Stimulated activated memory B cell treated with anti-CD40 and anti-IgM and Interleukin-4, amounts not matched to agents 10 μg/mL and 1 μg/mL and 100 μg/mL, for 72 hours (primary cell): ENCODE measurements at places on chromosomes 2 and 18.

DNA sequence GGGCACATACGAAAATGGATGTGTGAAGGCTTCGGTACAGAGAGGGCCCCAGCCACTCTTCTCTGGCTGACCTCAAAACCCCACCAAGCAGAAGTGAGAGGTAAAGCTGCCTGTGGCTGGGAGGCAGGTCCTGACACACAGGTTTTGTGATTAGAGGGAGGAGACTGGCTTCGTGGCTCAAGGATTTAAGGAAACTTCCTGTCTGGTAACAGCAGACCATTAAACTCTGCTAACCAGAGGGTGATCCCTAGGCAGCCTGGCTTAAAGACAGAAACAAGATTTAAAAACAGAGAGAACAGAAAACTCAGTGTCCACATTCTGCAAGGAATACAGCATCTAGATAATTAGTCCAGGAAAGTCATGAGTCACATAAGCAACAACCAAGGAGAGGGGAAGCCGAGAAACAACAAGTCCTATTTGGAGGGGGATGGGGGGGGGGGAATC, 101.9 kb downstream of the NFATC1 start:
- peak; percentile 94 for ATAC-seq

DNA sequence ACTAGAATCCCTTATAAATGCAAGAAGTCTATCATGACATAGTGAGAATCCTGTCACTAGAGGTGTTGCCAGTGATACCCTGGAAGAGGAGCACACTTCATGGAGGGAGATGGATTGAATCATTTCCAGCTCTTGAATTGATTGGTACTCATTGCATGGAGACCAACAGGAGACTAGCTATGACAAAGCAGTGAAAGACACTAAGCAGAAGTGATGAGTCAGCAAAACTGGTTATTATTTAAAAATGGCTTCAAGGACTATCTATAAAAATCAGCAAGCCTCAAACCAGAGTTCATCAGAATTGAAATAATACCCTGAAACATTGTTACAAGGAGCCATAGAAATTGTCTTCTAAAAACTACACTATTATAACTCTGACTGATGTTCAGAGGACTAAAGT, 200.3 kb downstream of the PDE11A start:
- ATAC-seq: no peak

DNA sequence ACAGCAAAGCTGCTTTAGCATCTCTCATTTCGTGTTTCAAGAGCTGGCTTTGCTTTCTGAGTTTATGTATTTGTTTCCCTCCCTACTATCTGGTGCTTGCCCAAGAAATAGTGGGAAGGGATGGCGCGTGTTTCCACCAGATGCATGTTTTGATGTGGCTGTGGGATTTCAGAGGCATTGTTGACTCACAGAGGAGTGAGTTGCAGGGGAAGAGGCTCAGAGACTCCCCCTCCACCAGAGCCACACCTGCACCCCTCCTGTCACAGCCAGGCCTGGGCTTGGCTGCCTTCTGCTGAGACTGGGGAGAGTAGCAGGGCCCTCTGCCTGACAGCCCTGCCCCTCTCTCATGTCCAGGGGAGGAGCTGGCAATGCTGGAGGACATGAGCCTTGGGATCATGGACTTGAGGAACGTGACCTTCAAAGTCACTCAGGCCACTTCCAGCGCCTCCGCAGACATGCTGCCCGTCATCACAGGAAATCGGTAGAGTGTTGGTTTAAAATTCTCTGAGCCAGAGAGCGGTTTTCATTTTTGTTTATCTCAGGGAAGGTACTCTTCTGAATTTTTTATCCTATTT, 42.9 kb downstream of the COA5 start:
- no peak for ATAC-seq

GRCh38 chr2:235636546-235636945, 142.7 kb downstream of the AGAP1 start:
- ATAC-seq: no peak

DNA sequence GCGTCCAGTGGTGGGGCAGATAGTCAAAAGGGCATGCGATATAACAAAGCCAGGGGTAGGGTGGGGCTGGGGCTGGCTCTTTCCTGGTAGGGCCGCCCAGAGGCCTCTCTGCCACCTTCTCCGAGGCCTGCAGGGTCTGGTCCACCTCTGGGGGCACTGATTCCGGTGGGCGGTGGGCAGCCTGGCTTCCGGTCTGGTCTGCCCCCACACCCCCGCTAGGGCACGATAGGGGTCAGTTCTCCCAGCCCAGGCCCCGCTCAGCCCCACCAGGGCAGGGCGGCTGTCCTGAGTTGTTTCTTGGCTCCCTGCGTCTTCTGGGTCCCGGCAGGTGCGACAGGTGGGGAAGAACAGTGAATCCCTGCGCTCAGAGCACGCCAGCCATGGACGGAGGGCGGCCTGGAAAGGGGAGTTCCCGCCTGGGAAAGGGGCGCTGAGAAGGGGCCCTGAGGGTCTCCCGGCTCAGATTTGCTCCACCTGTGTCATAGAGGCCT, 707 bp upstream of the ERFE start:
- ATAC-seq: no peak

GRCh38 chr2:85936421-85937068, 47.8 kb upstream of the ST3GAL5 start:
- ATAC-seq: no peak

DNA sequence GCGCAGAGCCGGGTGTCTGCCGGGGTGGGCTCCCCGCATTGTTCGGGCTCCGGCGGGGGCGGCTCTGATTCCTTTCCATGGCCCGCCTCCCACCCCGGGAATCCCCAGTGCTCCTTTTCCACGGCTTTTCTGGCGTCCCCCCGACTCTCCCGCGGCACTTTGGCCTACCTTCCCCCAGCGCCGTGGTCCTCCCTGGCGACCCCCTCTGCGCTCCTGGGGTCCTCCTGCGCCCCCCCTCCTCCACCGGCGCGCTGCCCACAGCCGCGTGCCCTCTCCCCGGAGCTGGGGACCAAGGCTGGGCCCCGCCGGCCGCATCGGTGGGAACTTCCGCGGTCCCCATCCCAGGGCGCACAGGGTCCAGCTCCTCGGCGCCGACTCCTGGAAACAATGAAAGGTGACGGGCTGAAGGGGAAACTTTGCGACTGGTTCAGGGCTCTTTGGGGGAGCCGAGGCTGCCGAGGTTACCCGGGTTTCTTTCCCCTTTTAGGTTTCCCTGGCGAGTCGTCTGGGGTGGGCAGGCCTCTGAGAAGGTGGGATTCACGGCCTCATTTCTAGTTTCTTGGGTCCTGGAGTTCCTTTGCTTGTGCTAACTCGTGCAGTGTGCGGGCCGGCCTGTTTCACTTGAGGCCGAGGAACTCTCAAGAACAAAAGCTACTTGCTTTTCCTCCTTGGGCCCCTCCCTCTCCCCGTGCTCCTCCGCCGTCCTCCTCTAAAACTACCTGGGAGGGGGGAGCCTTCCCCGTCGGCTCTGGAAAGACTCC, 2.2 kb downstream of the TGIF1 start:
- ATAC-seq: no peak

DNA sequence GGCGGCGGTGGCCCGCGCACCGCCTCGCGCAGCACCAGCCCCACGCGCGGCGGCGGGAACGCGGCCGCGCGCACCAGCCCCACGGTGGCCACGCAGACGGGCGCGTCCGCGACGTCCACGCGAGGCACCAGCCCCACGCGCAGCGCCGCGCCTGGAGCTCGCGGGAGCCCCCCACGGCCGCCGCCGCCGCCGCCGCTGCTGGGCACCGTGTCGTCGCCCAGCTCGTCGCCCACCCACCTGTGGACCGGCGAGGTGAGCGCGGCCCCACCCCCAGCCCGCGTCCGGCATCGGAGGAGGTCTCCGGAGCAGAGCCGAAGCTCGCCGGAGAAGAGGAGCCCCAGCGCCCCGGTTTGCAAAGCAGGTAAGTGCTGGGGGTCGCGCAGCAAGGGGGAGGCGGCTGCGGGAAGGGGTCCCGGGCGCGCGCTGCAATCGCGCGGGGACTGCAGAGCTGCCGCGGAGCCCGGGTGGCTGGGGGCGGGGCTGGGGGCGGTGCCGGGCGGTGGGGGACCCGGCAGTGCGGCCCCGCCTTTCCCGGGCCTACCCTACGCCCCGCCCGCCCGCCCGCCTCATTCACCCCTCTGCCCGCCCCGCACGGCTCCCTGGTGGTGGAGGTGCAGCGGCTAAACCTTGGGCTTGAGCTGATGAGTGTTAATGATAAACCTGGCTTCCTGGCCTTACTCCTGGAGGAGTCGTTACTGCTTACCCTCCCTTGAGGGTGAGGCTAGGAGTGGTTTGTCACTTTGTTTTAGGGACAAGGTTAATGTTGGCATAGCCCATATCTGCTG, 851 bp downstream of the FAM117B start:
- peak; percentile 79 for ATAC-seq

DNA sequence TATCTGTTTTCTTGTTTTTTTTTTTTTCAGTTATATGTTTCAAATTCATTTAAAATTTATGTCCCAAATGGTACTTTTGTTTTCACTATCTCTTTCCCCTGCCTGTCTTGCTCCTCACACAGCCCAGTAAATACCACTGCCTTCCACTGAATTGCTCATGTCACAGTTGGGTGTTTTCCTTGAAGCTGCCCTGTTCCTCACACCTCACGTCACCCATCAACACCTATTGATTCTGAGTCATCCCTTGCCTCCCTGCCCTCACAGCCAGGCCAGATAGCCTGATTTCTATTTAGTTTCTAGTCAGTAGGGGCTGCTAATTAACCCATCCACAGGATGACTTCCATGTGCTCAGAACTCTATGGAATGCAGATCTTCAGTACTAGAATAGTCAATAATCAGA, 25.3 kb downstream of the FSHR start:
- peak; percentile 91 for ATAC-seq

- no peak for ATAC-seq
Observed at GRCh38 chr2:230502593-230502992, 86.6 kb downstream of the SP100 start.

GRCh38 chr2:188870289-188870688, 103.9 kb upstream of the COL3A1 start:
- no peak for ATAC-seq

DNA sequence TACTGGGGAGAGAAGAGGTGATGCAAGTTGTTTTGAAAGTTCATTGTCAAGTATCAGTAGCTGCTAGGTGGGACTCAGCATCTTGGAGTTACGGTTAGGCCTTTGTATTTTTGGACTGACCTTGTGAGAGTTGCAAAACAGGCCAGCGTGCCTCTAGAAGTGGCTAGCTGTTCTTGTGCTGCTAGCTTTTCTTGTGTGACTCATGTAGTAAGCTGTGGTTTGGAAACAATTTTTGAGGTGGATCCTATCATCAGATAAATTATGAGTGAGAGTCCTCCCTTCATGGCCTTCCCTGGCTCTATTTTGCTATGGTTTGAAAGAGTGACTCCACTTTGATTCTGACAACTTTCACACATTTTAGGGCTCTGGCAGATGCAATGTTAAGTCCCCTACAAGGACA, 409.2 kb upstream of the HS6ST1 start:
- no peak for ATAC-seq

GRCh38 chr2:52974127-52974526, 793.5 kb upstream of the CHAC2 start:
- ATAC-seq: no peak

- ATAC-seq: peak; percentile 53
Observed at GRCh38 chr2:29011418-29012060, 30.4 kb downstream of the TOGARAM2 start.

- ATAC-seq: peak; percentile 64
Observed at GRCh38 chr2:54456612-54457322, 640 bp downstream of the SPTBN1 start.

DNA sequence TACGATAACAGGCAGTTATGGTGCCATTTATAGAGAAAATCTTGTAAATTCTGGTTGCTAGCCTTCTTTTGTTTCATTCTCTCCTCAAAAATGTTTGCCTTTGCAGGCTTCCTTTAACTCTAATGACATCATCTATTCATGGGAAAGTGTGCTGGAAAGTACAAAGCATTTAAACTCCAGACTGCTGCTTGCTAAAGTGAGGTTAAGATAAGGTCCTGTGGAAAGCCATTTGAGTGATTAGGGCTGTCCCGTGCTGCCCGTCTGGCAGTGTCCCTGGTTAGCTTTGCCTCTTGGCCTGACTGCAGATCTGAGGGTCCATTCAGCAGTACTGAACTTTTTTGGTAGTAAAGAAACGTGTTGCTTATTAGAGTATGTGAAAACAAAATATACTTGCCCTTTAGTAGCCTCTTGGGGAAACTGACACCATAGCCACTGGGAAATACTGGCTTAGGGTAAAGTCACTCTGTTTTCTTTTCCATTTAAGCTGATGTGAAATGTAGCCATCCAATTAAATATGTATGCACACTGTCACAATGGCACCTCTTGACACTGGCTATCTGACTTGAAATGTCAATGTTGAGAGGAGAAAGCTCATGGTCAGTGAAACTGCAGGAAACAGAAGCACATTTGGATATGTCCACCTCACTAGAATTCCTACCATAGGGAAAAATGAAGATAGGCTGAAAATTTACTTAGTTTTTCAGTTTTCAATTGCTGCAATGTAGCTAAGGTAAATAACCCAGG, 321.5 kb downstream of the SLC8A1 start:
- no peak for ATAC-seq

GRCh38 chr2:124778076-124778475, 753.0 kb downstream of the CNTNAP5 start:
- no peak for ATAC-seq

GRCh38 chr2:234898534-234899053, 53.2 kb upstream of the SH3BP4 start:
- no peak for ATAC-seq

DNA sequence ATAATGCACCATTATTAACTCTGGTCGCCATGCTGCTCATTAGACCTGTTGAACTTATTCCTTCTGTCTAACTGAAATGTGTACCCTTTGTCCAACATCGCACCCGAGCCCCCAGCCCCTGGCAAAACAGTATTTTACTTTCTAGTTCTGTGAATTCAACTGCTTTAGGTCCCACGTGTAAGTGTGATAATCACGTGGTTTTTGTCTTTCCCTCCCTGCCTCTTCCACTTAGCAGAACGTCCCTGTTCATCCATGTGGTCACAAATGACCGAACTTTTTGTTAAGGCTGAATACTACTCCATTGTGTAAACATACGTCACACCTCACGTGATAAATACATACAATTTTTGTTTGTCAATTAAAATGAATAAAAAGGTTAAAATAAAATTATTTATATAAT, 826.9 kb downstream of the DCDC2C start:
- ATAC-seq: no peak

GRCh38 chr2:69946351-69947324, 14.8 kb downstream of the ASPRV1 start:
- peak; percentile 69 for ATAC-seq

DNA sequence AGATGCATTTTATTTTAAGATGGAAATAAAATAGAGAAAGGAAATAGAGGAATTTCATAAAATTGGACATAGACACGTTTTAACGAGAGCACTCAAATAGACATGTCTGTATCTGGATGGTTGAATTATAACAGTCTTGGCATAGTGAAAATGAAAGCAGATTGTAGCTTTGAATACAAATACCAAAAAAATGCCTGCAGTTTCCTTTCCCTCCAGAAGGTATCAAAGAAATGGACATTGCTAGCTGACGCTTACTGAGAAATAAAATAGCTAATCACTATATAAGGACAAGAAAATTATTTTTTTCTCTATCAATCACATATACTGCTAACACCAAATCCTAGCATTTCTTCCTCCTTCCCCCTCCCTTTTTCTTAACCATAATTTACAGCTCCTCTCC, 11.4 kb upstream of the MAPRE2 start:
- peak; percentile 83 for ATAC-seq
